GM12878 (cell line): ENCODE measurements at places on chromosomes 13 and 19. TPM values are rescaled to one million over a fixed set of nuclear protein-coding genes. Genes with fewer than 3 reads are reported as not detected.

The SLC10A2 gene
- not detected in 2 replicates for total RNA-seq

DNA sequence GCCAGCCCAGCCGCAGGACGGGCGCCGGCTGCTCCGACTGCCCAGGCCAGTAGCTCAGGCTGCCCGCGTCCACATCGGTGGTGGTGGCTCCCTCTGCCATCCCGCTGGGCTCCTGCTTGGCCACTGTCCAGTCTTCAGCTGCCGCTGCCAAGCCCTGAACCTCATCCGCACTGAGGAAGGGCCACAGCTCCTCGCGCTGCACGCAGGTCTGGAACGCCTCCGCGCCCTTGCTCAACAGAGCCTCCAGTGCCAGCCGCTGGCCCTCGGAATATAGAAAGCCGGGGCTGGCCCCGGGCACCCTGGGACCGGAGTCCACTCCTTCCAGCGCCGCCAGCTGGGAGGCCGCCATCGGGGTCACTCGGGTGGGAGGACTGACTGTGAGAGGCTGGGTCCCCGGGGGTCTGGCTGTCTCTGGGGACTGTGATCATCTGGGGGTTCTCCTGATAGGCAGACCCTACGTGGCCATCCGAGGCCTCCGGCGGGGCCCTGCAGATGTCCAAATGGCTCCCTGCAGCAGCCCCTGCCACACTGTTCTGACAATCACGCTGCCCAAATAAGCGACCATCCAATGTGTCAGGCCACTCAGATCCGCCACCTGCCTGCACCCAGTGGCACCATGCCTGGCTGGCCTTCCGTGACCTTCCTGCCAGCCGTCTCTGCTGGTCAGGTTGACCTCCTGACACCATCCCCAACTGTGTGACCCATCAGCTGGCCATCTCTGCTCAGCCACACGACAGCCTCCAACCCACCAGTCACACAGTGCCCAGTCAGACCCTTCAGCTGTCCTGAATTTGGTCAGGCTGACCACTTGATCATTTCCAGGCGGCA lies 1.6 kb downstream of the FAM83E start:
- DNase-seq = no peak

GRCh38 chr13:90321281-90321931 lies 1026.1 kb upstream of the MIR17HG start:
- no peak for DNase-seq

DNA sequence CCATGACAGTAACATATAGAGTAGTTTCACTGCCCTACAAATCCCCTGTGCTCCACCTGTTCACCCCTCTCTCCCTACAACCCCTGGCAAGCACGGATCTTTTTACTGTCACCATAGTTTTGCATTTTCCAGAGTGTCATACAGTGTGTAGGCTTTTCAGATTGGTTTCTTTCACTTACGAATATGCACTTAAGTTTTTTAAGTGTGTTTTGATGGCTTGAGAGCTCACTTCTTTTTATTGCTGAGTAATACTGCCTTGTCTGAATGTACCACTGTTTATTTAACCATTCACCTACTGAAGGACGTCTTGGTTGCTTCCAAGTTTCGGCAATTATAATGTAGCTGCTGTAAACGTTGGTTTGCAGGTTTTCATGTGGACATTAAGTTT lies 175.1 kb downstream of the ITGBL1 start:
- DNase-seq = no peak

- DNase-seq = no peak
Observed at GRCh38 chr13:68026077-68026476, 795.9 kb upstream of the PCDH9 start.

The OVOL3 gene
- total RNA-seq = not detected in 2 replicates

DNA sequence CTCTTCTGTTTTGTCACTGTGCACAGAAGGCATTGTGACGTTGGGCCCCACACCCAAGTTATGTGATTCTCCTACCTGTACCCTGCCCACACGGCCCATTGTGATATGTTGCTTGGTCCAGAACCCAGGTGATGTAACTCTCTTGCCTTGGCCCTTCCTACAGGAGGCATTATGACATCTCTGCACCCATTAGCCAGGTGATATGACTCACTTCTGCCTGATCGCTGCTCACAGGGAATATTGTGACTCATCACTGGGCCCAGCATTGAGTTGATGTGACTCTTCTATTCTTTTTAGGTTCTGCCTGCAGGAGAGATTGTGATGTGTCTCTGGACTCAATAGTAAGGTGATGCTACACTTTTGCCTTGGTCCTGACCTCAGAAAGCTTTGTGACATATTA lies 65.4 kb upstream of the ZNF91 start:
- DNase-seq = no peak

DNA sequence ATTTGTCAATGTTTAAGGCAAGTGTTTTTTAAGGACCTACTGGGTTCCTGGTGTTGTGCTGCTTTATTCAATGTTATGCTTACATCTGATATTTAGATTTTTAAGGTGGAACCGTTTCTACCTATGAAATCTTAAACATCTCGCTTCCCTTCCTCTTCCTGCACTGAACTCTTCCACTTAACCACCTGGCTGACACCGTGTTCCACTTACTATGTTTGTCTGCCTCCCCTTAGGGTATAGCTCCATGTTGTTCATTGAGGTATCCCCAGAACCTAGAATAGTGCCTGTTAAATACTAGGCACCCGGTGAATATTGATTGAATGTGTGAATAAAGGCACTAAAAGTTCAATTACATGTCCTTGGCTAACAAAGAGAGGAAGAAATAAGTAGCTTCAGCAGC lies 104.9 kb downstream of the RNF17 start:
- no peak for DNase-seq

DNA sequence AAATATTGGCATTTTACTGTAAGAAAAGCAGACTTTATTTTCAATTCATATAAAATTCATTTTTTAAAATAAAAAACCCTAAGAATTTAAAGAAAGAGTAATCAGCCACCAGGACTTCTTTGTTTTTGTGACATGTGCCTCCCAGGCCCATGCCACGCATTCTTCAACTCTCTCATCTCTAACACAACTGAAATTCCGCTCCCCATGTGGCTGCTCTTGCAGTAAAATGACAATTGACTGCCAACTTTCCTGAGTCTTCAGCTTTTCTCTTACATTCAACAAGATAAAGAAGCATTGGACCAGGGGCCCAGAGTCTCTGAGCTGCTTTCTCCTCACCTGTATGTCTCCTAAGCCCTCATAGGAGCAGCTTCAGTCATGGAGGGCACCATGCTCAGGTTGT lies 372.1 kb downstream of the UQCRFS1 start:
- DNase-seq = no peak

GRCh38 chr13:56773148-56773547 lies 367.6 kb upstream of the PRR20A start:
- DNase-seq = no peak

DNA sequence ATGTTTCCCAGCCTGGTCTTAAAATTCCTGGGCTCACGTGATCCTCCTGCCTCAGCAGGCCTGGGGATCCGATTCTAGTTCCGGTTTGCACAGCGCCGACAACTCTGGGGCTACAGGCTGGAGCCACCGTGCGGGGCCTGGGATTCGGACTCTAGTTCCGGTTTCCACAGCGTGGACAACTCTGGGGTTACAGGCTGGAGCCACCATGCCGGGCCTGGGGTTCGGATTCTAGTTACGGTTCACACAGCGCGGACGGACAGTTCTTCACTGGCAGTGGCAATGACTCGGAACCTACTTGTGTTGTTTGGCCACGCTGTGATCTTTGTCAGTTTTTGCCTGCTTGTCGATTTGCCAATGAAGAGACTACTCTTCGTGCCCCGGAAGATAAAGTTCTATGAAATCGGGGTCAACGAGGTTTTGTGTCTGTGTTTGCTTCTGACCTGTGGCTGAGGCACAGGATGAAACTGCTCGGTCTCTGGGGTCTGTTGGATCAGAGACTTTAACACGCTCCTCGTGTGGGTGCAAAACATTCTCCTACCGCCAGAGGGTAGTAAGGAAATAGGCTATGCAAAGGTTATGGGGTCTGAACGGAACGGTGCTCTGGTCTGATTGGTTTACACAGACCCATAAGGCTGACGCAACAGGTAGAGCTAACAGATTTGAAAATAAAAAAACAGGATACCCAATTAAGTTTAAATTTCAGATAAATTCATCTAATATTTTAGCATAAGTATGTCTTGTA lies 12.1 kb upstream of the ZSCAN1 start:
- DNase-seq = no peak

The LILRB3 gene
- total RNA-seq = 0.18 and 0.29 TPM in 2 replicates

DNA sequence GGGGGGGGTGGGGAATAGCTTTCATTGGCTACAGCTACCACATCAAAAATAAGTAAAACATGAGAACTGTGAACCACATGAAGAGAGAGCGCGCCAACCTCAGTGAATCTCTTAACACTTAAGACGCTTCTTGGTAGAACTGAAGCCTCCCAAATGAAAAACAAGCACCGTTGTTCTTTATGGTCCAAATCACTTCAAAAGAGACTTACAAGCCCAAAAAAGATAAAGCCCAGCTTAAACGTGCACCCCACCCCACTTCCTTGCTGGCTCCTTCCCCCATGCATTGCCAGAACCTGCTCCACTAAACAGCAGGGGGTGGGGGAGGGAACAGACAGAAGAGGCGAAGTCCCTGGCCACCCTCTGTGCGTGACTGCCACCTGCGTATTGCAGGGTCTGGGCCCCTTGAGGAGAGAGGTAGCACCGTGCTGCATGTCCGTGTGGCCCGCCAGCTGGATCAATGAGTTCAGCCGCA lies 479.1 kb downstream of the FOXO1 start:
- DNase-seq = no peak

DNA sequence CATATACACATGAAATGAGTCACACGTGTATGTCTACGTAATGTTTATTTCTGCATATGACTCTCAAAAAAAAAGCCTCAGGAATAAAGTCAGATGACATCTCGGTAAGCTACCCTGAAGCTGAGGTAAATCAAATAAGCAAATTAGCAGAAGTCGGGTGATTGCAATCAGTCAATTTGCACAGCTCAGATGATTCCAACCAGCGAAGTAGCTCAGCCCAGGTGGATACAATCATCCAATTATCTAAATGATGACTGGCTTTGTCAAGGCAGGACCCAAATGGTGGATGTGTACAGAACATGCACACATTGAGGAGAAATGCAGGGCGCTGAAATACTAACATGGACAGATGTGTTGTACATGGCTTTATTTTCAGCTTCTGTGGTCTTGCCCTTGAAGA lies 148.5 kb downstream of the ZNF486 start:
- no peak for DNase-seq

The ZNF99 gene
- total RNA-seq = not detected in 2 replicates

GRCh38 chr19:10713317-10713716 lies 4.6 kb upstream of the DNM2 start:
- no peak for DNase-seq

DNA sequence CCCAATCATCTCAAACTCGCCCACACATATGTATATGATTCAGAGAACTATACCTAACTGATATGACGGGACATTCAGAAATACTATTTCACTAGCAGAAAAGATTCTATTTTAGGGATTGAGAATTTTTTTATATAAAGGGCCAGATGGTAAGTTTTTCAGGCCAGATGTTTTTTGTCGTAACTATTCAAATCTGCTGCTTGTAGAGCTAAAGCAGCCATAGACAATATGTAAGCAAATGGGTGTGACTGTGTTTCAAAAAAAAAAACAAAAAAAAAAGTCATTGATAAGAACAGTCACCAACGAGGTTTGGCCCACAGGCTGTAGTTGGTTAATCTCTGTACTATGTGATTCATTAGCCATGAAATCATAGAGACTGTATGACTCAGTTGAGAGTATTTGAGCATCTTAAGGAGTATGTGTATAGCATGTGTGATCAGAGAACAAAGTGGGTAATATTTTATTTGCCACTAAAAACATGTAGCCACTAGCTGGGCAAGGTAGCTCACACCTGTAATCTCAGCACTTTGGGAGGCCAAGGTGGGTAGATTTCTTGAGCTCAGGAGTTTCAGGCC lies 2724.7 kb downstream of the PCDH9 start:
- DNase-seq = no peak

DNA sequence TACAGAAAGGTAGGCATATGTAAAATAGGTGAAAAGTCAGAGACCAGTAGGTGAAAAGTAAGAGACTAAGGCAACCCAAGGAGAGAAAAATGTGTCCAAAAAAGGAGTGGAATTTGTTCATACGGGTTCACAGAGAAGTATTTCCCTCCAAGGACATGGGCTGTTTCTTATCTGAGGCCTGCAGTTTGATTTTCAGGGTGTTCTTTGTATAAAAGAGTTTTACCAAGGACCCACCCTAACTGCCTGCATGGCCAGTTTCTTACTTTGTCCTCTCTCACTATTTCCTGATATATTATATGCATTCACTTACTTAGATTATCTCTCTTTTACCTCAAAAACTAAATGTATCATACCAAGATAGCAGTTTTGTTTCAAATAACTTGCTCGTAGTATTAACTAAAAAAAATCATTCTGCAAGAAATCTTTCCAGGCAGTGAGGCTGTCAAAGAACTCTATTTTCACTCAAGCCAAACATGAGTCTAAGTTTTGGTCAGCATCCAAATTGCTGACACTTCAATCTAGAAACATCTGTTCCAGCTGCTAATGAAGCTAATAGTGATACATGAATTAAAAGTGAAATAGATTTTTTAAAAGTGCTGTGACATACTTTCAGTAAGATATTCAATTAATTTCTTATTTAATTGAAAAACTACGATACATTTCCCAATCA lies 141.4 kb upstream of the SGCG start:
- no peak for DNase-seq

- DNase-seq = peak; percentile 84
Observed at GRCh38 chr13:31038834-31039552, 106.5 kb downstream of the TEX26 start.

- no peak for DNase-seq
Observed at GRCh38 chr13:98542568-98543377, 34.1 kb downstream of the STK24 start.

GRCh38 chr13:41394166-41394565 lies 63.2 kb upstream of the RGCC start:
- DNase-seq = no peak

The CDK8 gene
- total RNA-seq = 15.5 and 16.4 TPM in 2 replicates

GRCh38 chr13:40589285-40590109 lies 76.9 kb downstream of the FOXO1 start:
- DNase-seq = peak; percentile 88

DNA sequence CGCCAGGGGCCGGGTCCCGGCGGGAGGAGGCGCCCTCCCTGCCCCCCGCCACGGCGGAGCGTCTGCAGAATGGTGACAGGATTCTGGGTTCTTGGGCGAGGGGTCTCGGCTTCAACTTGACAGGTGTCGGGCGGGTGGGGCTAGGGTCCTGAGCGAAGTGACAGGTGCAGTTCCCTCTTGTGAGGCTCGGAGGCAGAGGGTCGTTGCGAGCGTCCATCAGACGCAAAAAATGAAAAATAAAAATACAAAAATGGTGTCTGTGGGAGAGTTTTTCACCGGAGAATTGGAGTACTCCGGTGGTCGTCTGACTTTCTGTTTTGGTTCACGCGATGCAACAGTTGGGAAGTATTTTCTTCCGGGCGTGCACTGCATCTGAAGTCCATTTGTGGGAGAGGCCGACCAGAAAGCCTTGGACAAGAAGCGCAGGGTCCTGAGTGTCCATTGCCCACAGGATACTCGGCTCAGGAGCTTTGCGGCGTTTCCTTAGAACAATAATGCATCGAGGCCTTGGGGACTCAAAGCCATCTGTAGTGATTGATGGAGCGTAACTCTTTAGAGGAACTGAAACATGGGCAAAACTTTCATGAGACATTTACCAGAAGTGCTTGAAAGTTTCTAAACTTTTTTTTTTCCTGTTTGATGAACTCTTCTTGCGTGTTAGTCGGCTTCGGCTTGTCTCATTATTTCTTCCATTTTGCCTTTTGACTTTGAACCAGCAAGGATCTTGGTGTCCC lies 759 bp downstream of the RB1 start:
- peak; percentile 92 for DNase-seq

The LGALS4 gene
- total RNA-seq = 2.1 and 2.7 TPM in 2 replicates

The RNF17 gene
- not detected in 2 replicates for total RNA-seq
